ENCODE measurements at places on chromosomes 6 and 20. TPM values are rescaled to one million over a fixed set of nuclear protein-coding genes. Genes with fewer than 3 reads are reported as not detected.

DNA sequence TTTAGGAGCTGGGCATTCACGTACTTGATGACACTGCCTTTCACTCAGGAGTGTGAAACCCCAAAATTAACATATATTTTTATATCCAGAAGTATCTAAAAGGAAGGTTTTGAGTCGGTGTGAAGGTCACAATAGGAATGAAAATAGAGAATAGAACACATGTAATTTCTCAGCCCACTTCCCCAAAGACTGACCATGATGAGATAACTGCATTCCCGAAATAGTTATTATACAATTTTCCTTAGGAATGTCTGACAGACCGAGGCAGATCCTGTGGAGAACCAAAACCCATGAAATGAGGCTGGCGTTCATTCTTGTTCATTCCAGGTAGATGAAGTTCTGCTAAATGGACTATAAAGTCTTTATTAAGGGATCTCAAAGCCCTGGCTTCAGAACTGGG lies 10.3 kb downstream of the NSFL1C start:
- no peak for DNase-seq

DNA sequence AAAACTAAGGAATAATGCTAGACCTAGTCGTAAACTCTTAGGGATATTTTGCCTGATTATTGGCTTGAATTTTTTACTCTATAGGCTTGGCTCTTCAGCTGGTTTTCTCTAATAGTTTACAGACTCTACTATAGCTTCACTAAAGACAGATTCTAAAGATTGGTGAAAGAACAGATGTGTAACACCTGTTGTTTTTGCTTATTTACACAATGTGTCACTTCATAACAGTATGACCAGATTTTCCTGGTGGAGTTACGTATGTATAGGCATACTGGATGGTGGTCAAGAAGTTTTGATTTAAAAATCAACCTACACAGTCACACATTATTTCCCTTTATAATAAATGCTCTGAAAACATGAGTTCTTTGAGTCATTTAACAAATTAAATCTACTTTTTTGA lies 4.8 kb downstream of the COL19A1 start:
- no peak for DNase-seq

GRCh38 chr20:54642864-54643667 lies 167.7 kb downstream of the DOK5 start:
- no peak for DNase-seq

DNA sequence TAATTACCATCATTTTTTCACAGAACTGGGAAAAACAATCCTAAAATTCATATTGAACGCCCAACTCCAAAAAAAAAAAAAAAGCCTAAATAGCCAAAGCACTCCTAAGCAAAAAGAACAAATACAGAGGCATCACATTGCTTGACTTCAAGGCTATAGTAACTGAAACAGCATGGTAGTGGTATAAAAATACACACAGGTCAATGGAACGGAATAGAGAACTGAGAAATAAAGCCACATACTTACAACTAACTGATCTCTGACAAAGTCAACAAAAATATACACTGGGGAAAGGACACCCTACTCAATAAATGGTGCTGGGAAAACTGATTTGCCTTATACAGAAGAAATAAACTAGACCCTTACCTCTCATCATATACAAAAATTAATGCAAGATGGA lies 89.6 kb downstream of the MRAP2 start:
- no peak for DNase-seq

GRCh38 chr6:2549834-2550233 lies 200.9 kb downstream of the MYLK4 start:
- no peak for DNase-seq

- no peak for DNase-seq
Observed at GRCh38 chr6:167350275-167350696, 25.4 kb downstream of the TTLL2 start.

DNA sequence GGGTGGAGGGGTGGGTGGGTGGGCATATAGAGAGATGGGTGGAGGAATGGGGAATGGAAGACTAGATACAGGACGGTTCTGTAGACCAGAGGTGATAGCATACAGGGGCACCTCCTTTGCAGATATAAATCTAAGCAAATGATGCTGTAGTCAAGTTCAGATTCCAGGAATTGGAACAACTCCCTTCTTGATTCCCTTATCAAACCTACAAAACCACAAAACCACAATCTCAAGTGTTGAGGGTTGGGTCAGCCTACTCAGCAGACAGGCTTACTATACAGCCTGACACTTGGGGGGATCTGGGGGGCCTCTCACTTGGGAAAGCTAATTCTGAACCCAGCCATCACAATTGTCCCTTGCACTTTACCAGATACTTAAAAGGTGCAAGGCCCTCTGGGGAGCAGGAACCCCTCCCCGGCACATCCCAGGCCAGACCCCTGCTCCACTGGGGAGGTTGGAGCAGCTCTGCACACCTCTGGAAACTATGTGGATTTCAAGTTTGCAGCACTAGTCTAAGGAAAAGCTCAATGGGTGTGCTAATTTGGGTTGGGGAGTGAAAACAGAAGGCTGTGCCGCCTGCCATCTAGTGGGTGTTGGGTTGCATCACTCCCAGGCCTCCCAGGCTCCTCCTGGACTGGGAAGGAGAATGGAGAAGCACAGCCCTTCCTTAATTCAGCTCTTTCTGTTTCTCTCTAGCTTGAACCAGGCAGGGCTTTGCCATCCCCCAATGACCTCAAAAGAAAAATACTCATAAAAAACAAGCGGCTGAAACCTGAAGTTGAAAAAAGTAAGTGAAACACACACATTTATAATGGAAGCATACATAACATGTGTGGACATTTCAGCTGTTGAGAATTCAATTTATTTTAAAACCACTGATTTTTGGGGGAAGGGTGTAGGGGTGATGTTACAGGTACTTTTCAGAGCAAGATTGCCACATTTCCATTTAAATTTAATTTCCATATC lies 121.2 kb upstream of the LAMP5 start:
- peak; percentile 46 for DNase-seq

DNA sequence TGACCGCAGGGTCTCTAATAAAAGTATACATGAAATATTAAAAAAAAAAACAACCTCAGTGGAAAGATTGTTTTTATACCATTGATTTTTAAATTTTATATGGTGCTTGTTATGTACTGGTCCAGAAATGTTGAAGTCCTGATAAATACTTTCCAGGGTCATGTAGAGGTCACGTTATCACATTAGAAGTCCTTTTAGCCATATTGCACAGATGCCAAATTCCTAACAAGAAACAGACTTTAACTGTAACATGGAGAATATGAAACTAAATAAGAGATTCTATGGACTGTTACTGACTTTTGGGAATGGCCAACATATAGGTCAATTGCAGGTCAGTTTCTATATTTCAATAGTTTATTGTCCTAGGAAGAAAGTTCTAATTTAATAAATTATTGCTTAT lies 89.0 kb downstream of the ADGRB3 start:
- no peak for DNase-seq

GRCh38 chr6:166997768-166998255 lies 1.4 kb upstream of the CEP43 start:
- DNase-seq = peak; percentile 69

KCNQ2 gene
- total RNA-seq = 0.37 TPM

MCHR2 gene
- total RNA-seq = not detected

LCA5 gene
- total RNA-seq = 1.6 TPM

SNAP91 gene
- 3.8 TPM for total RNA-seq

ACSS1 gene
- 44.9 TPM for total RNA-seq

Measured in transverse colon (tissue), 4 donors.